Activated CD4-positive, CD25-positive, alpha-beta regulatory T cell treated with anti-CD3 and anti-CD28 coated beads, Interleukin-2, amount 50 U/mL, for 24 hours (primary cell): ENCODE measurements at places on chromosomes 11 and 22.

DNA sequence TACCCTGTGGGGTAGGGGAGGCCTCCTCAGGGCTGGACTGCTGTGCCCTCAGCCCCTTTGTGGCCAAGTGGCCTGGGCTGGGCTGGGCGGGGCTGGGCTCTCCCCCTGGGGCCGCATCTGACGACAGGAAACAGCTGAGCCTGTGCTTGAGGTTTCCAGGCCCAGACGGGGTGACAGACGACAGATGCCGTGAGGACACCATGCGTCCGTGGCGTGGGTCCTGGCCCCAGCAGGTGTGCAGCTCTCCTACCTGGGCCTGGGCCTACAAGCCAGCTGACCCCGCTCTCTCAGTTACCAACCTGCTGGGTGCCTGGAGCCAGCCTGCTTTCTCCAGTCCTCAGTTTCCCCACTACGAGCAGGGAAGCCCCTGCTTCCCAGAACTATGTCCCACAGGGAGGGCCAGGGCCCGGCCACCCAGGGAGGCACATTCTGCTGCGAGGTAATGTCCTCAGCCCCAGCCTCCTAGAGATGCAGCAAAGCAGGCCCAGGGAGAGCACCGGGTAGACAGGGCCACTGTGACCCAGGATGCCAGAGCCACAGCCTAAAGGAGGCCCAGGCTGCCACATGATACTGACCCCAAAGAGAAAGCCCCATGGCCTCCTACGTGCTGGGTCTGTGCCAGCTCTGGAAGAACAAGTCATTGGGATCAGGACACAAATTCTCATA, 181.3 kb downstream of the IGLL1 start:
- ATAC-seq = no peak

GRCh38 chr11:60116996-60117790, 28.7 kb downstream of the MS4A2 start:
- no peak for ATAC-seq

- no peak for ATAC-seq
Observed at GRCh38 chr11:32831221-32831620, 1.5 kb downstream of the PRRG4 start.

- ATAC-seq = peak; percentile 95
Observed at GRCh38 chr11:121311373-121311772, 18.8 kb downstream of the SC5D start.

- no peak for ATAC-seq
Observed at GRCh38 chr22:46528121-46528610, 9.3 kb downstream of the CELSR1 start.
